Activated CD4-positive, alpha-beta T cell treated with anti-CD3 and anti-CD28 coated beads, Interleukin-2, amount 10 ng/mL, durations not matched to agents 7 days and 5 days (primary cell): ENCODE measurements at places on chromosomes 5 and 9. TPM values are rescaled to one million over a fixed set of nuclear protein-coding genes. Genes with fewer than 3 reads are reported as not detected.

GRCh38 chr5:111748304-111748763 is 8.7 kb downstream of the NREP start:
- peaks cover 8% of the 10 kb centered on the region for H3K4me1 ChIP-seq
- no peaks in the 10 kb centered on the region for H3K27me3 ChIP-seq
- no peak overlapping the region for H3K4me3 ChIP-seq
- H3K27ac ChIP-seq: no peak overlapping the region
- peaks cover 16% of the 10 kb centered on the region for H3K36me3 ChIP-seq
- no peak for DNase-seq

GRCh38 chr5:2886531-2886930 is 135.1 kb upstream of the IRX2 start:
- H3K27ac ChIP-seq: no peak overlapping the region
- no peaks in the 10 kb centered on the region for H3K36me3 ChIP-seq
- DNase-seq: no peak
- no peaks in the 10 kb centered on the region for H3K4me1 ChIP-seq
- no peaks in the 10 kb centered on the region for H3K27me3 ChIP-seq

DNA sequence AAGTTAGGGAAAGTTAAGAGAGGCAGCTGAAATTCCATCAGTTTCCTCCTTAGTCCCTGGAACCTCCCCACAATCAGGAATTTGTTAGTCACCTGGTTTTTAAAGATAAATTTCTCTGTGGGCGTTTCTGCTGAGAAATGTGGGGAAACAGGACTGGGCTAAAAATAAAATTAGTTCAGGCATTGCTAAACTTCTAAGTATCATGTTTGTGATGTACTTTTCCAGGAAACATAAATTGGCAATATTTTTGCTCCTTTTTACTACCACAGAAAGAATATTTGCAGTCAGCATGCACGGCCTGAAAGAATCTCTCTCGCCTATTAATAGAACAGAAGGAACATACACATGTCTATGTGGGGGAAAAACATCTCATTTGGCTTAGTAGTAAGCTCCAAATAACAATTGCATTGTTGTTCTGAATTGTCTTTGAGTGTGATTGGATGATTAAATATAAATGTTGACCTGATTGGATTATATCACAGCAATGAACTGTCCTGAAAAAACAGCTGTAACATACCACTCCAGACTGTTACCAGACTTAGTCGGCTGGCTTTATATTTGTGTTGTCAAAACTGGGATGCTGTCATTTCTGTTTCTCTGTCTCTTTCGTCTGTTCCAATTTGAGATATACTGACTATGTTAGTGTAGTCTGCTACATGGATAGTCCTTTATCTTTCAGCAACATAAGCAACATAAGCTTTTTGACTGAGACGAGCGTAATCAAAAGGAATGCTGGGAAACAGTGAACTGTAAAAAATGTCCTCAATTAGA is 12.9 kb downstream of the TJP2 start:
- H3K4me1 ChIP-seq: peaks cover 24% of the 10 kb centered on the region
- peaks cover 5% of the 10 kb centered on the region for H3K36me3 ChIP-seq
- DNase-seq: no peak
- H3K4me3 ChIP-seq: no peak overlapping the region
- no peaks in the 10 kb centered on the region for H3K27me3 ChIP-seq

DNA sequence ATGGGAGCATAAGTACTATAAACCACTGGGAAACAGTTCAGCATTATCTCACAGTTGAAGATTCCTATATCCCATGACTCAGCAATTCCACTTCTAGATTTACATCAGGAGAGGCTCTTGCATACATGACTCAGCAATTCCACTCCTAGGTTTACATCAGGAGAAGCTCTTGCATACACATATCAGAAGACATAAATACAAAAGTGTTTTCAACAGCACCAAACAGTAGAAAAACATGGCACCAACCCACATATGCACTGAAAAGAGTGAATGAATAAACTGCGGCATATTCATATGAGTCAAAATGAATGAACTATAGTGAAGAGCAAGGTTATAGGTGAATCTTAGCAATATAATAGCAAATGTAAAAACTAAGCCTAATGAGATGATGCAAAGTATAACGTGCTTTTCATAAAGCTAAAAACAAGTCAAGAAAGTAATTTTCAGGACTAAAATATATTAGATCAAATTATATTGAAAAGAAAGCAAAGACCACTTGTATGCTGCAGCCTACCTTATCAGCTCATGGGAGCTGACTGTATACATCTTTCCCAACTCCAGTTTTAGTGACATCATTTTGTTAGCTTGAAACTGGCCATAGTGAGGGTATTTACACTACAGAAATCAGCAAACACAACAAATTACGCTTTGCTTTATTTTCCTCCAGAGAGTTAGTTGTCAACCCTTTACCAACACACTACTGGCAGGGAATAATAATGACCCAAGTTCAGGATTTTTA is 95.8 kb downstream of the ANKRD18B start:
- DNase-seq: no peak
- no peaks in the 10 kb centered on the region for H3K36me3 ChIP-seq
- H3K27me3 ChIP-seq: peaks cover 27% of the 10 kb centered on the region
- H3K27ac ChIP-seq: no peak overlapping the region

The CDKN2A gene
- 16.6 TPM for total RNA-seq

DNA sequence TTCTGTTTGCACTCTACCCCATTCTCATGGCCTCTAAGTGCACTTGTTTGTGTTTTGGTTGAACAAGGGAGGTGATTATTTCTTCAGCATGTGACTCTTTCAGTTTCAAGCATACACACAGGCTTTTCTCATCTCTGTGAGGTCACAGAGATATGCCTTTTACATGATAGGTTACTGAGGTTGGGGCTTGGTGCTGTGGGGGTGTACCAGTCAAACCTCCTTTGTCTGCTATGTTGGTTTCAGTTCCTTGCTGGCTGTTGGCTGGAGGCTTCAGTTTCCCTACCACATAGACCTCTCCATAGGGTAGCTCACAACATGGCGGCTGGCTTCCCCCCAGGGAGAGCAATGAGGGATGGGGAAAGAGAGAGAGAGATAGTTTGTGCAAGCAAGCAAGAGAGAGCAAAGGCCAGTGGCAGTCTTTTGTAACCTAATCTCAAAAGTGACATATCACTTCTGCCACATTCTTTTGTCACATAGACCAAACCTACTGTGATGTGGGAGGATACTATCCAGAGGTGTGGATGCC is 96.7 kb upstream of the SEMA6A start:
- H3K4me3 ChIP-seq: no peak overlapping the region
- no peak overlapping the region for H3K27ac ChIP-seq
- H3K36me3 ChIP-seq: no peaks in the 10 kb centered on the region
- H3K4me1 ChIP-seq: no peaks in the 10 kb centered on the region
- DNase-seq: no peak
